ENCODE measurements at places on chromosomes 5 and 9.

- no peak for DNase-seq
Measured at GRCh38 chr5:136396886-136397285, 31.5 kb upstream of the TRPC7 start.

GRCh38 chr5:145826895-145827674 lies 8.1 kb downstream of the PRELID2 start:
- DNase-seq: no peak

DNA sequence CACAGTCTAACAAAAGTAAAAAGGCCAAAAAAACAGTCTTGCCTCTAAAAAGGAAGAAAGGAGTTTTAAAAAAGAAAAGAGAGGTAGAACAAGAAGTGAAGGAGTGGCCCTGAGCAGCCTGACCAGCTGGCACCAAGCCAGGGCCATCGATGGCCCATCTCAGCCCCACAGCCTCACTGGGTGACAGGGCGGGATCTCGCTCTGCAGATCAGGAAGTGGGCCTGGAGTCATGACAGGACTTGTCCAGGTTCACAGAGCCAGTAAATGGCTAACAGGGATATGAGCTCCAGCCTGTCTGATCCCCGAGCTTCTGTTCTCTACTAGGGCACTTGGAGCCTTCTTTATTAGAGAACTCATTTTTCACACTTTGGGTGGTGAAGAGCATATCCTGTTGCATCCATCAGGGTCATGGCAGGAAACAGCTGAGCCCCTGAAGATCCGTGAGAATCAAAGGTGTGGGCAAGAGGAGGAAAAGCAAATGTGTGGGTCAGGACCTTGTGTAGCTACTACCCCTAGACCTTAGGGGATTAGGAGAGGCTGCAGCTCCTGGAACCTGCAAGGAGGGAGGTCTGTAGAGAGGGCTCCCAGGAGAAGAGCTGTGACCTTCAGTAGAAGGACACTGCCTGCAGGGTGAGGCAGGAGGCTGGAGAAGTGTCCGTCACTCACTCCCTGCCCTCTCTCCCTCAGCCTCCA lies 299.0 kb upstream of the MSX2 start:
- DNase-seq: no peak

DNA sequence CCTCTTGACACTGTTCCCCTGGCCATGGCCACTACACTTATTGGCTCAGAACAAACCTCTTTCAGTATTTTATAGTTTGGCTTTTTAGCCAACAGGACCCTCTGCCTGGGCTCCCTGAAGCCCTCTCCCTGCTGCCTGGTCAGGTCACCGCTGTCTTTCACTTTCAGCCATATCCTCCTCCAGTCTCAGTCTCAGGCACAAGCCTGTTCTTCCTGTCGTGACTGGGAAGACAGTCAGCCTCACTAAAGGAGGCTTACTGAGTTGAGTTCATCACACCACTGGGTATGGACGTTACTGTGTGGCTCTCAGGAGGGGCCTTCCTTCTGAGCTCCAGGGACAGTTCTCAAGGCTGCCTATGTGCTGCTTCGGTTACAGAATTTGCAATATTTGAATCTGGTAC lies 2.0 kb downstream of the QSOX2 start:
- DNase-seq: no peak

GRCh38 chr9:99167119-99167518 lies 54.6 kb downstream of the ALG2 start:
- DNase-seq: no peak

- DNase-seq: no peak
Measured at GRCh38 chr5:178281331-178281730, 48.7 kb upstream of the PHYKPL start.

DNA sequence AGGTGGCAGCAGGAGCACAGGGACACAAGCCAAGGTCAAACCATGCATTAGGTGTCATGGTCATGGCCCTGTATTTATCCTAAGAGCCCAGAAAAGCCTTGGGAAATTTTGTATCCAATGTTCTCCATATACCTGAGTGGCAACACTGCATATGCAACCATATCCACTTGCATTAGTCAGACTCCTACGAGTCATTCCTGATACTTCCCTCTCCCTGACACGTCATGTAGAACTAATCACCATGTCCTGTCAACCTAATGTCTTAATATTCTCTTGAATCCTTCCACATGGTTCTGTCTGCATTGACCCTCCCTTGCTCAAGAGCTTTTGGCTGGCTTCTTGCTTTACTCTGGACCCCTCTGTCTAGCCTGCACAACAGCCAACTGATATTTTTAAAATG lies 9.4 kb downstream of the SCGB3A2 start:
- no peak for DNase-seq

- no peak for DNase-seq
Measured at GRCh38 chr9:113886466-113886865, 10.4 kb downstream of the ZNF618 start.

DNA sequence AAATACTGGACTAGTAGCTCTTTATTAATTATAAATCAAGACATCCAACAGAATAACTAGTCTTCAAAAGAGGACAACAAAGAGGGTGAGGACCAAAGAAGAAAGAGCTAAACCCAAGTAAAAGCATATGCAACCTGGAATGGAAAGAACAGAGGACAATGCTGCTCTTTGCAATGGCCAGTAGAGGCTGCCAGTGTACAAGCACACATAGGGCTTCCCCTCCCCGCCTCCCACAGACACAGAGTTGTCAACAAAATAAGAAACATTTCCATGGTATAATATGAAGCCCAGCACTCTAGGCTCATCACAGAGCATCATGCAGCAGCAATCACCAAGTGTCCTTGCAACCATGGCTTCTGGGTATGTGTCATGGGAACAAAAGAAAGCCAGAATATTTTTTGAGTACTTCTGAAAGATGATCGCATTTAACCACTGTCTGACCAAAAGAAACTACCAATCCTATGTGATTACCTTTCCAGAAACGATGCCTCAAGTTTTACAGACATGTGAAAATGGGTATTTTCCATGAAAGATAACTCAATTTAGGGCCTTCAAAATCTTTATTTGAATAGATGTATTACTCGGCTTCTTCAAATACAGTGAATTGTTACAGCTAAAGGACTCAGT lies 58.1 kb downstream of the RFX3 start:
- no peak for DNase-seq

DNA sequence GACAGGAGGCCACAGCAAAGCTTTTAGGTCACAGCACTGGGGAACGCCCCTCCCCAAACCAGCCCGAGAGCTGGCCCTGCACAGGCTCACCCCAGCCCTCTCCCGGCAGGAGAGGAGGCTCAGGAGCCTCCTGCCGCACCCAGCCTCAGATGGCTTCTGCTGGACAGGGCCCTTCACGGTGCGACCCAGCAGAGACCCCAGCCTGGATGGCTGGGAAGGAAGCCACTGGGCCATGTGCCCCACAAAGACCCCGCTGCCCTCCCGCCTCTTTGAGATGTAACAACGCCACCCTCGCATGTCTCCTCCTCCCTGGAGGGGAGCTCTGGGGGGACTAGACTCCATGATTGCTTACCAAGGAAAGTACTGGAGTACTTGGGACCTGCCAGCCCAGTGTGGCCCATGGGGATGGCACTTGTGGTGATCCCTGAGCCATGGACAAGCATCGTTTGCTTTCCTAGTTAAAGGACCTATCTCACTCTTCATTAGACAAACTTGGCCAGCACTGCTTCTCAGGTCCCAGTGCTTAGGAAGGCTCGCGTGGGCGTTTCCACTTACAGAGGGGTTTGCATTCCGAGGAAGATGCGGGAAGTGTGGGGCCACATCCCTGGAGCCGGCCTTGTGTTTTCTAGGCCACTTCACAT lies 9.0 kb downstream of the MYMK start:
- no peak for DNase-seq

DNA sequence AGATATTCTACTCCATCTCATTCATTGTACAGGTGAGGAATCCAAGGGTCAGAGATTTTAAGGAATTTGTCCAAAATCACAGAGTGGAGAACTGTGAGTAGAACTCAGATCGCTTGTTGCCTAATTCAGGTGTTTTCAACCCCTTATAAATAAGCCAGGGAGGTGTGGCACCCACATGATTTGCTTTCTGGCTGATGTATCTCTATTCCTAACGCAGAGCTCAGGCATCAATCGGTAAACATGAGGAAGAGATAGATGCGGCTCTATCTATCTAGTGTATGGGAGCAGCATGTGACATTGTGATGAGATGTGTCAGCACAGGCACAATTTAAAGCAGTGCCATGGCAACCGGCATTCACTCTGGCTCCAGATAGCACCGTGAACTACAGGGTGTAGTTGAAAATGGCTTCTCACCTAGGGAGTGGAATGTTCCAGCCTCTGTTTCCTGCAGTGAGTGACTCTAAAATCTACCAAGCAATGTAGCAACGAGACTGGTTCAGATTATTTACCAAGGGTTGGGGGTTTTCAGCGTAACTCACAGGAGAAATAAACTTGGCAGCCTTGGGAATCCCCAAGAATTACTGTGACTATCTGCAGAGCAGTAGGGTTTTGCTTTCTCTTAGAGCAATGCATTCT lies 53.4 kb upstream of the SUB1 start:
- DNase-seq: no peak

DNA sequence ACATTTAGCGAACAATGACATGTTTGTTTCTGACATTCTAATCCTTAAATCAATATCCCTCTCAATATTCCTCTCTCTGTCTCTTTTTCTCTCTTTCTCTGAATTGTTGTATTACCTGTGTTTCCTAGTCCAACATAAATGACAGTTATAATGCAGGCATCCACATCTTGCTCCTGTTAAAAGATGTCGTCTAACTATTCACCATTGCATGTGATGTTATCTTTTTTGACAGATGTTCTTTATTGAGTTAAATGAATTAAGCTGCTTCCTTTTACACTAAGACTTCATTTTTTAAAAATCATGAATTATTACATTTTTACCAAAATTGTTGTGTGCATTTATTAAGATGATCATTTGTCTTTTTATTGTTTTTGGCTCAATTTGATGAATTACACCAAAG lies 527.5 kb downstream of the PRR16 start:
- DNase-seq: no peak

- DNase-seq: no peak
Measured at GRCh38 chr9:96607971-96608370, 11.7 kb downstream of the CDC14B start.

GRCh38 chr9:137813651-137814415 lies 63.7 kb upstream of the CACNA1B start:
- DNase-seq: no peak

GRCh38 chr5:39648848-39649227 lies 224.1 kb upstream of the DAB2 start:
- no peak for DNase-seq

GRCh38 chr9:17604556-17604955 lies 25.7 kb downstream of the SH3GL2 start:
- no peak for DNase-seq

GRCh38 chr5:74510476-74511075 lies 130.0 kb downstream of the ENC1 start:
- DNase-seq: no peak

DNA sequence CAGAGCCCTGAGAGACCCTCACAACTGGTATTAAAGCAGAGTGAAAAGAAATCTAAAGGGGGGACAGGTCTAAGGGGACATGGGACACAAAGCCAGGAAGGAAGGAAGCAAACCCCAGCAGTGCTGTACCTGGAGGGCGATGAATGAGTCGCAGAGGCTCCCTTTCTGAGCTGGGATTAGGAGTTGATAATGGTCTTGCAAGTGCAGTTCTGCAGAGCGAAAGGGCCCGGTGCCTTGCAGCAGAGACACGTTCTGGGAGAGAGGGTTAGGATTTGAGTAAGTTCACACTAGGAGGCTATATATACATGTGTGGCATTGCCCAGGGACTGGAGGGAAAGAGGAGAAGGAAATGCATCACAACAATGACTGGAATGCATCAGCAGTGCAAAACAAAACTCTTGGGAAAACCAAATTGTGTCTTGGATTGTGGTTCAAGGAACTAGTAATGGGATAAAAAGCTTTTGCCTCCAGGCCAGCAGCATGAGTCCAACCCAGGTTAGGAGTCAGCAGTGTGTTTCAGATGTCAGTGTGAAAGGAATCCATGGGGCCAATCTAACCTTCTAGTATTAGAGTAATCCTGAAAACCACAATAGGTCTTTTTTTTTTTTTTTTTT lies 38.8 kb upstream of the LIFR start:
- DNase-seq: no peak

GRCh38 chr9:105967248-105967647 lies 272.9 kb downstream of the TMEM38B start:
- no peak for DNase-seq

DNA sequence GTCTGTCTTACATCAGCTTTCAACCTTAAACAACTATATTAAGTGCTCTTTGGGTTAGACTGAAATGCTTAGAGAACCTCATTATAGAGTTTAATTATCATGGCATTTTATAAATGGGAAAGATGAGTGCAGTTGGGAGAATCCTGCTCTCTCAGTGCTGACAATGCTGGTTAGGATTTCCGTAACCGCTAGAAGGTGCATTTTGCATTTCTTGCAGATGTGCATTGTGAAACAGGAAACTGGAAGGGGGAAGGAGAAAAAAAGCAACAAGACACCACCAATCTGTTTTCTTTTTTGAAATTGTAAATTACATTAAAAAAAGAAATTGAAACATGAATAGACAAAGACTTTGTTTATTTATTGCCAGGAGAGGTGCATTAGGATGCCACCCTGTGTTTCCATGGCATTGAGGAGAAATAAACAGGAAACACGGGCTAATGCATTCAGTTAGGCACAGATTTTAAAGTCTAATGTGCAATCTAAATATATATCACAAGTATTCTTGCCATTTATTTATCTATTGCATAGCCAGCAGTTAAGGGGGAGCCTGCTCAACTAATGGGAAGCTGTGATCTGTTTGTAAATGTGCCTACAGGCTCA lies 478.9 kb downstream of the PSAT1 start:
- no peak for DNase-seq

DNA sequence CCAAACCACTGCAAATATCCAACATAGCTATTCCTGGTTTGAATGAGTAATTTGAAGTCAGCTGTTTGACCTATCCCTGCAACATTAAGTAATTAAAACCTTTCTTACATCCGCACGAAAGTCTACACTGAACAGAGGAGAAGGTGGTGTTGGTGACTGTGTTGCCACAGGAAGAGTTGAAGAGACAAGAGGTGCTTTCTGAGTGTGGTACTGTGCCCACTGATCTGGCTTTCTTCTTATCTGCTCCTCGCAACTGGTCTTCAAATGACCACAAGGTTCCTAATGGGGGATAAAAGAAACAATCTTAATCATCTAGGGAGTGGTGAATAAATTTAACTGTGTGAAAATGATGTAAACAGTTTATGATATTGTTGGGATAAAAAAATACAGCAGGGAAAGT lies 29.4 kb upstream of the PDCL start:
- DNase-seq: no peak

GRCh38 chr9:111058166-111058565 lies 19.9 kb upstream of the LPAR1 start:
- no peak for DNase-seq

- no peak for DNase-seq
Measured at GRCh38 chr9:86507212-86507630, 153.0 kb upstream of the TUT7 start.

Data from neural crest cell (in vitro differentiated cells).